Posterior vena cava (tissue), 2 donors: ENCODE measurements at places on chromosomes 6 and 20. TPM values are rescaled to one million over a fixed set of nuclear protein-coding genes. Genes with fewer than 3 reads are reported as not detected.
A peak's percentile ranks its signal among the peaks of the same experiment; 100 is the strongest.

GRCh38 chr6:157276134-157276532, 47.2 kb downstream of the TMEM242 start:
- peak; percentile 71 for DNase-seq

DNA sequence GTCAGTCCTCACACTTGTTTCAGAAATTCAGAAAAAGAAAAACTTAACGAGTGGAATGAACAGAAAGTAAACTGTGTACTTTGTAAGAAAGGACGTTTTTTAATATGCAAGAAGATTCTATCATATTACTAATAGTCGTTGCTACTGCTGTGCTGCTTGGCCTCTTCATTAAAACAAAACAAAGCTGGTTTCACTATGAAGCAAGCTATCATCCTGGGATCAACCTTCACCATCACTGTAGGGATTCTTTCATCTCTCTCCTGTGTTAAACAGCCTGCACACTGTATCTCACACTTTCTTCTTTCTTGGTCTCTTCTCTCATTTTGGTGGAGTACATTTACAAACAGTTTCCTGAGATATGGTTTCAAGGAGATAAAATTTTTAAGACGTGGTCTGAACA, 284.2 kb downstream of the BTBD9 start:
- no peak for DNase-seq

GRCh38 chr6:77205936-77206335, 257.4 kb downstream of the HTR1B start:
- DNase-seq = no peak

- no peak for DNase-seq
Measured at GRCh38 chr6:30180145-30180544, 16.8 kb downstream of the TRIM15 start.

GRCh38 chr6:140970485-140970884, 1162.2 kb upstream of the GJE1 start:
- DNase-seq = no peak

DNA sequence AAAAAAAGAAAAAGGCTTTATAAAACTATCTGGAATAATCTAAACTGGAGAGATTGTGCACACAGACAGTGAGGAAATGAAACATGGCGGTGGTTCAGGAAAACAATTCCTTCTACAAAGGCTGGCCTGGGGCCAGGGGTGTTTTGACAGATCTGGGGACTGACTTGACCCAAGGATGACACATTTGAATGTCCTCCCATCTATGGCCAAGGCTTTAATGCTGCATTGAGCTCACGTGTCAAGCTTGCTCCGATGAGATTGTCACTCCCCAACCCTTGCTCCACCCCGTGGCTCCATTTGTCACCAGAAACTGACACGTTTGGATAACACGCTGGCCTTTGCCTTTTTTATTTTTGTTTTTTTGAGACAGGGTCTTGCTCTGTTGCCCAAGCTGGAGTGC, 156.1 kb downstream of the ZFP64 start:
- no peak for DNase-seq

GRCh38 chr6:11044712-11045167, 635 bp upstream of the ELOVL2 start:
- DNase-seq = no peak

DNA sequence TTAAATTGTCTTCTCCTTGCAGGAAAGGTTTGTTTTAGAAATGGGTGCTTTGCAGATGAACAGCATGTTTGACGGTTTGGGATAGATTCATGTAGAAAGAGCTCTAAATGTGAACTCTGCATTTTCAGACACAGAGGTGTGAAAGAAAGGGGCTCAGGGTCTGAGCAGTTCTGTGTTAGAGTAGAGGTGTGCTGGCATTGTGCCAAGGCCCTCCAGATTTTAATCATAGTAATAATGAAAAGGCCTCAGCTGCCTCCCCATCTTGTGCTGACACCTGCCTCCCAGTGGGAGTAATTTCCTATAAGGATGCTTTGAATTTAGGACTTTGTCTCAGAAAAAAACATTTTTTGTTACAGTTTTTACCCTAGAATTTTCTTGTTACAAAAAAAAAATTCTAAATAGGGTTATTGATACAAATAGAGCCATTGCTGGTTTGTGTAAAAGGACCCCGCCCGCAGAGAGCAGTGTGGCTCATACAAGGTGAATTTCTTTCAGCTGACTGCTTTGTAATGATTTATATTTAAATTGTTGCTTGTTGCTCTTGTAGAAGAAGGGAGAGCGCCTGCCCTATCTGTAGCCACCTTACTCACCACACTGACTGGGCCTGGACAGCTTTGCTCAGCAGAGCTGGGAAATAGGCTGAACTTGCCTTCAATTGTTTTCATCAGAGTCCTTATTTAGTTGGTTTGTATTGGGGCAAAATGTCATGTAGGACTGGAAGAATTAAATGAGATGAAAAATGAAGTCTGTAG, 294.5 kb downstream of the ZFAND3 start:
- DNase-seq = no peak

- no peak for DNase-seq
Measured at GRCh38 chr6:40308533-40309306, 278.4 kb downstream of the LRFN2 start.

GRCh38 chr6:1986454-1987243, 258.8 kb downstream of the GMDS start:
- DNase-seq = no peak

DNA sequence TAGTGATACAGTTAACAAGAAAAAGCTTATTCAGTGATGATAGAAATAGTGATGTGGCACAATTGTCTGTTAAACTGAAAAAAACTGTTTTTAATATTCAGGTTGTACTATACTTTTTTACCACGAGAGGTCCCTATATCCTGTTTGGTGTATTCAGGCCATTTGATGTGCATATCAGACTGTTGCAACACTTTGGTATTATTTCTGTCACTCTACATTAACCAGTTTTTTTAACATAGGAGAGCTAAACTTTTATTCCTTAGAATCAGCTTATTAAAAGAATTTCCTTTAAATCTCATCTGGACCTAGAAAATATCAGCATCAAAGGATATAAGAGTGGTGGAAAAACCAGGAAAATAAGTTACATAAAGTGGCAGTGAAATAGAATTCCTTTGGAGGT, 36.8 kb downstream of the TSPYL4 start:
- no peak for DNase-seq

SMOC2 gene
- total RNA-seq = 77.6 TPM

BHLHE23 gene
- total RNA-seq = not detected

WFDC12 gene
- not detected for total RNA-seq

C6orf52 gene
- not detected for total RNA-seq

TUBB1 gene
- total RNA-seq = 0.74 TPM
